ENCODE measurements at places on chromosomes 2 and 18.

DNA sequence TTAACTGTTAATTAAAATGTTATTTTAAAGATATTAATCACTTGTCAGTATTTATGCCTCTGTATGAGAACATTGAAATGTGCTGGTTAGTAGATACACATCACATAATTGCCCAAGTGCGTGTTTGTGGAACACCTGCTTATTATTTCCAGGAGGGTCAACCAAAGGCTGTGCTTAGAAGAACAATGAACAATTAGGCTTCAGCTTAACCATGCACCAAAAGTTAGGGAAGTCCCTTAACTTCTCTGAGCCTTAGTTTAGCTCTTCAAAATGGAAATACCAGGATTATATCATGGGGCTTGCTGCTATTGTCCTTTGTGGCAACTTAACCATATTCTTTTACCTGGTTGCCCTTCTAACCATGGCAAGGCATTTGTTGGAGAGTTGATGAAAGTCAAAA, 43.0 kb upstream of the PLA2R1 start:
- no peak for DNase-seq

DNA sequence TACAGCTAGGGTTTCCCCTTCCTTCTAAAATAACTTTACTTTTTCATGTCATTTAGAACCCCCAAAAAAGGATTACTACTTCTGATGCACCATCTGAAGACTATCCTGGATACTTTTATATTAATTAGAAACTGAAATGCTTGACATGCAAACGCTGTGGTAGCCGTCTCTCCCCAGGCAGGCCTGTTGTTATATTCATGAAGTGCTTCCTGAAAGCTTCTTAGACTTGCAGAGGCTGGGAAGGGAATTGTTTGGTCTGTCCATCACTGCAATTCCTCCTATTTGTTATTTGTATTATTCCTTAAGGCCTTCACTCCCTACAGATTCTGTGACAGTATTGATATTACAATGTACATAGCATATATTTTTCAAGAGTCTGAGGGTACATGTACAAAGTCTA, 370.2 kb downstream of the NRXN1 start:
- DNase-seq: no peak

DNA sequence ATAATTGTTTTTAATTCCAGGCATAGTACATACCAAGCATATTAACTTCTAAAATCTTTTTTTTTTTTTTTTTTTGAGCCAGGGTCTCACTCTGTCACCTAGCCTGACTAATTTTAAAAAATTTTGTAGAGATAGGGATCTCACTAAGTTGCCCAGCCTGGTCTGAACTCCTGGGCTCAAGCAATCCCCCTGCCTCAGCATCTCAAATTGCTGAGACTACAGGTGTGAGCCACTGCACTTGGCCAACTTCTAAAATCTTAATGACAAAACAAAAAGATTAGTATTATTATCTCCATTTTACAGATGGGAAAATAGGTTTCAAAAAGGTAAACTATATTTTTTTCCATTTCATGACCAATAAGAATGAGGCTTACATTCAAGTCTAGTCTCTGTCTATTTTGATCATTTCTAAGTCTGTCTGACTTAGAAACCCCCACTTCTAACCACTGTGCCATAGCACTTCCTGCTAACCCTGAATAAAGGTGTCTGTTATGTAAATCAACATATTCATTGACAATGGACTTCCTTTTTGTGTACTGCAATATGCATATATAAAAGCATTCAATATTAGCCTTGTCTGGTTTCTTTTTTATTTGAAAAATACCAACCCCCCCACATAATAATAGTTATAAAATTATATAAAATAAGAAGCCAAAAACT, 28.7 kb upstream of the ZEB2 start:
- DNase-seq: no peak

- DNase-seq: no peak
Observed at GRCh38 chr2:14348247-14348646, 284.3 kb upstream of the LRATD1 start.

DNA sequence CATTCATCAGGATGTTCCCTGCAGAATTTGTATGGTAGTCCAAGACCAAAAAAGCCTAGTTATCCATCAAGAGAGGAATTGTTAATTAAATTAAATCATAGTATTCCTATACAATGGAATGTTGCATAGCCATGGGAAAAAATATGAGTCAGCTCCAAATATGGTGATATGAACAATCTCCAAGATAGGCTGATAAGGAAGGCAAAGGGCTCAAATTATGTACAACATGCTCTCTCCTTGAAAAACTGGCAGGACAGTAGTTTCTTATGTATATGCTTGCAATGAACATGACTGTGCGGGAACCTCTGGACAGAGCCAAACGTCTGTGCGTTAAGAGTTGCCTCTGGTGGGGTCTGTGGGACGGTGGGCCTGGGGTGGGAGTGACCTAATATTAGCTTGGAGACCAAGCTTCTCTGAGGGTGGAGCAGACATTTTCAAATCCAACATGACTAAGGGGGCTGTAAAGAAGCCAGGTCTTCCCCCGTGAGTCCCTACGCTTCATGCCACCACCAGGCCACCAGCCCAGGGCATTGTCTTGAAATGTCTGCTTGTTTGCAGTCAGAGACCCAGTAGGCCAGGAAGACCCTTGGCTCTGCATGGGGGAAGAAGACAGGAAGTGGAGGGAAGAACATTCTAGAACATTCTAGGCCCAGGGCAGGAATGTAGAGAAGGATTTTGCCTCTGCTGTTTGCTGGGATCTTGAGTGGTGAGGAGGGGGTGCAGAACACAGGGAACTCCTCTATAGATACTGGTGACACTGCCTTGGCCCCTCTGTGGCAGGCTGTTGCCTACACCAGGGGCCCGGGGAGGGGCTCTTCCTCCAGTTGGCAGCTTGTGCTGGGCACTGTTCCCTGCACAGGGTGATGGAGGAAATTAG, 244.0 kb upstream of the HS6ST1 start:
- no peak for DNase-seq

- DNase-seq: no peak
Observed at GRCh38 chr2:43158259-43158880, 68.0 kb downstream of the ZFP36L2 start.

GRCh38 chr2:182444806-182445205, 18.0 kb upstream of the PDE1A start:
- no peak for DNase-seq

- no peak for DNase-seq
Observed at GRCh38 chr2:9519250-9519649, 36.4 kb downstream of the ADAM17 start.

- DNase-seq: no peak
Observed at GRCh38 chr2:207258263-207258991, 92.7 kb upstream of the KLF7 start.

DNA sequence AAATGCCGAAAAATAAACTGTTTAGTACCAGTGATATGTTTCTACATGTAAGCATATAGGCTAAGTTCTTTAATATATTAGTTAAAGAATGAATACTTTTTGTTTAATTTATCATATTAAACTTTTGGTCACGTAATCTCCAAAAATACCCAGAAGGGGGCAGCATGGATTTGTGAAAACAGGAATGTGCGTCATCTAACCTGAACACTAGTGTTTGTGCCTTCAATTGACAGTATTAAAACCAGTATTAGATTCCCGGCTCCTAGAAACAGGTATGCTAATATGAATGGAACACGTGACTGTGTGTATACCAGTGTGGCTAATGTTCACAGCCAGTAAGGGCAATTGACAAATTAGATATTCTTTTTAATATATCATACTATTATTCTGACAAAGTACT, 51.8 kb downstream of the WDR7 start:
- no peak for DNase-seq

GRCh38 chr2:156489195-156489594, 53.0 kb downstream of the GPD2 start:
- DNase-seq: no peak

GRCh38 chr2:76211991-76212985, 501.6 kb upstream of the GCFC2 start:
- no peak for DNase-seq

GRCh38 chr18:57915865-57916582, 112.9 kb upstream of the ATP8B1 start:
- DNase-seq: no peak

DNA sequence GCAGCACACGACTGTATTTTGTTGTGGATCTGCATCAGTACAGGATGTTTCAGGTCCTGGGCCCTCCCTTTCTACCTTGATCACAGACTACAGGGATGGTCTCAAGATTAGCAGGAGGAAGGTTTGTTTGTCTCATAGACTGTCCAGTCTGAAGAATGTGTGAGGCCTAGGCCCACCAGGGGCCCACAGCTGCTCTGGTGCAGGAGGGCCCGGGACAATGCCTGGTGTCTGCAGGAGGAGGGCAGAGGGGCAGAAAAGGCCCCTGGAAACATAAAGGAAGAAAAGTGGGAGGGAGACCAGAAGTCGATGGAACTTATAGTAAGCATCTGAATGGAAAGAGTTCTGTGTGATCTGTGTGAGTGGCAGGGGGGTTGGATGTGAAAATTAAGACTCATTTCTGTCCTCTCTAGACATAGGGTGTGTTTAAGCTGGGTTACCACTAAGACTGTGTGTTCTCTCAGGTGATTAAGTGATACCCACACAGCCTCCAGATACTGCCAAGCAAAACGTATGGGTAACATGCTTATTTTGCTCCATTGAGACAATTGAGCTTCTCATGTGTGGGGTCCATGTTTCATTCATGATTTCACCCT, 33.4 kb upstream of the LPIN2 start:
- no peak for DNase-seq

GRCh38 chr2:16568998-16569784, 96.4 kb downstream of the CYRIA start:
- DNase-seq: no peak

DNA sequence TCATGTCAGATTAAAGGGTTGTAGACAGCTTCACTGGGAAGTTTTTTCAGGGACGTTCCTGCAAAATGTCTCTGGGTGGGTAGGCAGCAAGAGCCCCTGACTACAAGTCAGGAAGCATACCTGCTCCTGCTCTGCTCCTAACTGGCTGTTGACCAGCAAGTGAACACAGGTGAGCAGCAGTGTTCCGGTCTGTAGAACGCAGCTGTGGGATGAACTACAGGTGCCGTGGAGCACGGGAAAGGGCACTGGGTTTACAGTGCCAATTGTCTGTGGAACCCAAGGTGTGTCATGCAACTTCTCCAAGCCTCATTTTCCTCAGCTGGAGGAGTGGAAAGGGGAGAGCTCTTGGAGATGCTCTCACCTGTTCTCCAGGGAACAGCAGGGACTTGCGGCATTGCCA, 6.6 kb downstream of the ASB18 start:
- DNase-seq: no peak

- no peak for DNase-seq
Observed at GRCh38 chr18:74486119-74486849, 9.9 kb upstream of the CNDP2 start.

DNA sequence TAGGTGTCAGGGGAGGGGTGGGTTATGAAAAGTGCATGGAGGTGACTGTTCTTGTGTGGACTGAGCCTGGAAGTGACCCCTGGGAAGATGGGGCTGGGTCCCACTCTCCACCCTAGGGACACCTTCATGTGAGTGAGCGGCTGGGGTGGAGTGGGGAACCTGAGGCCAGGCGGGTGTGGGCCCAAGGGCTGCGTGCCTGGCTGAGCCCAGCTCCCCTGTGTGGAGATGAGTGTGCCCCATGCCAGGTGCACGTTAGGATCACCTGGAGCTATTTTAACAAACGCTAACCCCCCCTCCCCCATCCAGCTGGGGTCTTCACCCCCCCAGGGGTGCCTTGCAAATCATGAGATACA, 26.5 kb downstream of the ZAP70 start:
- DNase-seq: no peak

DNA sequence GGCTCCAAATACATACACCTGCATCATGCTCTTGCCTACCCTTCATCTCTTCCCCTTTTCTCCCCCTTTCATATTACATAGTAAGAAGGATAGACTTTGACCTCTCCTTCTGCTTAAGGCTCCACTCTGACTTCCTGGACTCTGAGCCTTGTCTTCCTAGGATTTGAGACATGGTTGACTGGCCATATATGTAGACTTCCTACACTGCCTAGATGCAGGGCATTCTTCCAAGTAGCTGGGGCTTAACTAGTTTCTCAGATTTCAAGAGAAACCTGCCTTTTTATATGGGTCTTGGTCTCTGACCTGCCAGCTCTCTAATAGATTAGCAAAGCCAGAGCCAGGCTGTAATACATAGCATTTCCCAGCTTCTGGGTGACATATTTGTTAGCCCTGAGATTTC, 35.4 kb upstream of the CYP26B1 start:
- DNase-seq: no peak

- DNase-seq: no peak
Observed at GRCh38 chr2:227671170-227671905, 4.7 kb downstream of the SCYGR5 start.

GRCh38 chr2:55801436-55801835, 107.8 kb upstream of the PNPT1 start:
- no peak for DNase-seq

DNA sequence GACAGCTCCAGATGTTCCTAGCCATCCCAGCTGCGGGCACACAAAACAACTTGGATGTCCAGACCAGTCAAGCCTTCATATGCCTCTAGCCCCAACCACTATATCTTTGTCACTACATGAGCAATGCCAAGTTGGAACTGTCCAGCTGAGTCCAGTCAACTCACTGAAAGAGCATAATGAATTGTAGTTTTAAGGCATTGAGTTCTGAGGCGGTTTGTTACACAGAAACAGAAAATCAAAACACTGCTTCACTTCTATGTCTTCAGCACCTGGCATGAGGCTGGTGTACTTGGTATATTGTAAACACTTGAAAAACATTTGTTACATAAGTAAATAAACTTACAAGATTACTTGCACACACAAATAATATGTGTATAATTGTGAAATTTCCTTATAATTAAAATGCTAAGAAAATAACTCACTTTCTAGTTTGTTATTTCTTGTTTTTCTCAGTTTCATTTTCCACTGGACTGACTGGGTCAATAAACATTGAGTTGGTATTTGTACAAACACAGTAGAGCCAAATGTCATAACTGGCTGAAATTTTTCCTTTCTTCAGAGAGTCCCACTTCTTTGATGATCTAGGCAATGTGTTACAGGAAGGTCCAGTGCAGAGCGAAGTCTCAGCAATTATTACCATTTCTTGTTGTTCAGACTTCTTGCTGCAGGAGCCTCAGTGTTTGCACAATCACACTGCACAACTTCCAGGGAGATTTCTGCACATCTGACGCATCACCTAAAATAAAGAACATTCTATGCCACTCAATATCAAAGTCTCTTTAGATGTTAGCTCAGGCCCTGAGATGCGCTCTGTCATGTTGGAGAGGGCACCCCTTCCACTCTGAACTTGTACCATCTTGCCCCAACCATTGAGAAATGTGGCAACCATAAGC, 38.2 kb upstream of the DPP4 start:
- DNase-seq: no peak

DNA sequence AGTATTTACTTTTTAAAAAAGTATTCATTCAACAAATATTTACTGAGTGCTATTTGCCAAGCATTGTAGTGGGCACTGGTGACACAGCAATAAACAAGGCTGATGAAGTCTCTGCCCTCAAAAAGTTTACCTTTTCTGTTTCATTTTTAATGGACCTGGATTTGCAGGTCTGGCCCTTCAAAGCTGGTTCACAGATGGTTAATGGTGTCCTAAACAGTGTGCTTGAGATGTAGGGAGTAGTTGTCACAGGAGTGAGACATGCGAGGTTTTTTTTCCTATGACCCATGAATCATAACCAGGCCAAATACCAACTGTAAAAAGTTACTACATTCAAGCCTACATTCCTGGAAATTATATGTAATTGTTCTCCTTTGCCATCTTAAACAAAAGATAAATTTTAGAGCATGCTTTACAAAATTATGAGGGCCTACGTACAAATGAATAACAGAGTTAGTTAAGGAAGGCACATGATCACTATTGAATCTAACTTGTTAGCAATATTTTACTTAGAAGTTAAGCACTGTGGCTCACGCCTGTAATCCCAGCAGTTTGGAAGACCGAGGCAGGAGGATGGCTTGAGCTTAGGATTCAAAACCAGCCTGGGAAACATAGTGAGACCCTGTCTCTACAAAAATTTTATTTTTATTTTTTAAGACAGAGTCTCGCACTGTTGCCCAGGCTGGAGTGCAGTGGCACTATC, 223.9 kb downstream of the MBD5 start:
- DNase-seq: no peak

All from stimulated activated CD8-positive, alpha-beta memory T cell treated with anti-CD3 and anti-CD28 coated beads, Interleukin-15, amount 100 ng/mL, for 1 hour (primary cell).